ENCODE measurements at places on chromosomes 6 and 20.
A peak's percentile ranks its signal among the peaks of the same experiment; 100 is the strongest.

DNA sequence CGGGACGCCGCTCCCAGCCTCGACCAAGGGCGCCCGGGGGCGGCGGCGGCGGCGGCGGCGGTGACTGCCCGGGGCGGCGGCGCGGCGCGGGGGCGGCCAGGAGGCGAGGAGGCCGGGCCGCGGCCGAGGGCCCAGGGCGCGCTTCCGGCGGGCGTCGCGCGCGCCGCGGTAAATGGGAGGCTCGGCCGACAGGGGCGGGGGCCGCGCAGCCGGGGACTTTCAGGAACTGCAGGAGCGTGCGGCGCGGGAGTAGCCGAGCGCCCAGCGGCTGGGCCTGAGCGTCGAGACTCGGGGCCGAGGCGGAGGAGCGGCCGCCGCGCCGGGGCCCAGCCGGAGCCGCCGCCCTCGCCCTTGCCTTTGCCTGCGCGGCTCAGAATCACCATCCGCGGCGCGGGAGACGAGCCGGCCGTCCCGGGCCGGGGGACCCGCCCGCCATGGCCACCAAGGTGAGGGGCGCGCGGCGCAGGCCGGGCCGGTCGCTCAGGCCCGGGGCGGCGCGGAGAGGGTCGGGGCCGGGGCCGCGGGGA, at the start of gene SNX9:
Gene SNX9, plus strand, starts transcription at position 246 of the 527 bp plus-strand sequence. Its CDS starts 189 bp downstream, at position 435.
- DNase-seq, result peak; percentile 88

- no peak for DNase-seq
Observed at GRCh38 chr6:76247527-76247926, 175.1 kb upstream of the IMPG1 start.

DNA sequence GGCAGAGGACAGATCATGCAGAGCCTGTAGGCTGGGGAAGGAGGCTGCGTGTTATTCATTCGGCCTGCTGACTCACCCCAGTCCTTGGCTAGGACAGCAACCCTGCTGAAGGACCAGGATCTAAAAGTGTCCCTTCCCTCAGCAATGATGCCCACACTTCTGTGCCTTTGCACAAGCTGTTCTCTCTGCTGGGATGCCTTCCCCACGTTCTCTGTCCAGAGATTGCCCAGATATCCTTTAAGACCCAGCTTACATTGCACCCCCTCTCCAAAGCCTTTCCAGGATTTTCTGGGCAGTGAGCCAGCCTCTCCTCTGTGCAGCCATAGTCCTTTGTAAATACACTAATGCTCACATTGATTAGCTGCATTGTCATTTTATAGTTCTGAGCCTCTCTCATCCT, 99.3 kb upstream of the CHD6 start:
- DNase-seq, result peak; percentile 73

DNA sequence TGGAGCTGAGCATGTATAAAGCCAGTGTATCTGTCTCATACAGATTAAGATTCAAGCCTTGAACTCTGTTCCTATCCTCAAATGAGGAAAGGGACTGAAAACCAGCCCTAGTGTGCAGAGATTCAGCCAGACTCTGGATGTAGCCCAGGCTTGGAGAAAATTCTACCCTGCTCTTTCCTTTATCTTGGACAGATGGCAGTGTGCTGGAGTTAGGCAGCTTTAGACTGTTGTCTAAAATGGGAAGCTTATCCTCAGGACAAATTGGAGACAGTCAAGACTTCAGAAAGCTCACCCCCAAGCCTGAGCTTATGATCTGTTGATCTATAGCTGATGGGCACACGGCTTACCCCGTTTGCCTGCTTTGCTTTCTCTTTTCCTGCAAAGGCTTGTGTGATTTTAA, 1057.6 kb downstream of the KIF16B start:
- DNase-seq, result peak; percentile 14

GRCh38 chr6:113719064-113719463, 138.1 kb upstream of the MARCKS start:
- DNase-seq, result no peak

- DNase-seq, result no peak
Observed at GRCh38 chr6:82442061-82442719, 78.6 kb downstream of the TPBG start.

All from tongue (tissue), 3 donors.